ENCODE measurements at places on chromosomes 2 and 18.

DNA sequence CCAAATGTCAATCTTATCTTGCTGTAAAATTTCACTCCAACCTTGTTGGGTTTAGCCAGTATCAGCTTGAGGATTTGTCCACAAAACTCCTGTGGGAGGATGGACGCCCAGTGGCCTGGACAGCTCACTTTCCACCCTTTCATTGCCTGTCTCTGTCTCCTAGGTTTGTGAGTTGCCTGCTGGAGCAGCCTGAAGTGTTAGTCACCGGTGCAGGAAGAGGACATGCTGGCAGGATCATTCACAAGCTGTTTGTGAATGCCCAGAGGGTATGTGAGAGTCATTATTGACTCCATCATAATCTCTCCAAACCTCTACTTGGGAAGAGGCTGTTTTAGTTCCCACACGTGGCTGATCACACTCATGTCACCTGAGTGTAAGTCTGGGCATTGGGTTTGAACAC lies 112.3 kb downstream of the RAB3GAP1 start:
- no peak for DNase-seq

GRCh38 chr18:71798986-71799673 lies 745.0 kb downstream of the CBLN2 start:
- DNase-seq: no peak

DNA sequence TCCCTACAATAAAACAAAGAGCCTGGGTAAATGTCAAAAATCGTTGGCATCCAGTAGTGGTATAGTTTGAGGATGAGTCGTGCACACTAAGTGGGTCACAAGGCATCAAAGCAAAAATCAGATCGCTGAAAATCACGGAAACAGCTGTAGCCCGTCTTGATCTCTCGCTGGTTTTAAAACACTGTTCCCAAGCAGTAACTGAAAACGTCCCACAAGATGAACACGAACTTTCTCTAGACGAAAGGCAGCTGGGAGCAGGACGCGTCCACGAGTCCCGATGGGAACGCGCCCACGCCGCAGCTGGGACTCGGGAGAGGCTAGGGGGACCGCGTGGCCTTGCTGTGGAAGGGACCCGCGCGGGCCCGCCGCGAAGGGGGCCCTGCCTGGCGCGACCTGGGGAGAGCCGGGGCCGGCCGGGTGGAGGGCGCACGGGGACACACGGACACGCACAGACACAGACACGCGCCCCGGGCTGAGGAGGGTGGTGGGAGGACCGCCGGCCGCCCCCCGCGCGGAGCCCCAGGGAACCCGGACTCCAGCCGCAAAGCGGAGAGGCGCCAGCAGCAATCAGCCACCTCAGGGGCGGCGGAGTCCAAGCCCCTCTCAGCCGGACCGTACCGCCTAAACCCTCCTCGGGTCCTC lies 651 bp downstream of the STK17B start:
- DNase-seq: peak; percentile 46

DNA sequence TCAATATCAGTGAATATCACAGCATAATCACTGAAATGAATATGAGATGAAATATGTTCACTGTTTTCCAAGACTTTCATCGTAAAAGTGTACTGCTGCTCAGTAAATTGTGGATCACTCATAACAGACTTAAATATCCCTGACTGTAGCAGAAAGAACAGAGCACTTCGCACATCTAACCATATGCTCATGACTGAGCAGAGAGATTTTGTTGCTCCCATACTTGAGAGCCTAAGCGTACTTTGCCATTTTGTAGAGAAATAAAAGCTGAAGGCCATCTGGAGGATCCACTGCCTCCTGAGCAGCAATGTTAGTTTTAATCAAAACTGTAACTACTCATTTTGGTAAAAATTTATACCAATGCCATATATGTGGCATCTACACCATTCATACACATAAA lies 243.5 kb downstream of the STK39 start:
- DNase-seq: no peak

DNA sequence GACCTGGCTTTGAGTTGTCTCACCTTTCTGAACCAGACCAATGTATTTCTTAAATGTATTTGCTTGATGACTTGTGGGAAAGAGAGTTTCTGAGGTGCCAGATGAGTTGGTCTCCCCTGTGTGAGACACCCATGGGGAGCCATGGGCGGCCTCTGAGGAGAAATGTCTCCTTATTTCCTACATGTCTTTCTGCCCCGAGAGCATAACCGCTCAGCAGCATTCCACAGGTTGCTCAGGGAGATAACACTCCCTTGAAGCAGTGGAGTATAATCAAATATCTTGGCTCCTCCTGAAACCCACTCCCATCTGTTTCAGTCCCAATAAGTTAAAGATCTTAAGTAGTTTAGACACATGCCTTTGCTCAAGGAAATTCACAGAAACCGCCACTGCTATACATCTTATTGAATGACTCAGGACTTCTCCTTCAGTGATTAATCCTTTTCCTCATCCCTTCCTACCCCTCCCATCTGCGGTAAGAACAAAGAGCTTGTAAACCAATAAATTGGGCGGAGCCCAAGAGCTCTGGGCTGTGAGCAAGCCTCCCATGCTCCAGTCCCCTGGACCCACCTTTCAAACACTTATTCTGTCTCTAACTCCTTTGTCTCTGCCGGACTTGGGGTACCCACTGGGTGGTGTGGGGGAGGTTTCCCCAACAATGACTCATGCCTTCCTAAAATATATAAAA lies 285.5 kb upstream of the LRRTM4 start:
- no peak for DNase-seq

- no peak for DNase-seq
Observed at GRCh38 chr18:13429016-13429415, 210.5 kb downstream of the LDLRAD4 start.

GRCh38 chr2:223459328-223459939 lies 142.7 kb downstream of the SCG2 start:
- no peak for DNase-seq

DNA sequence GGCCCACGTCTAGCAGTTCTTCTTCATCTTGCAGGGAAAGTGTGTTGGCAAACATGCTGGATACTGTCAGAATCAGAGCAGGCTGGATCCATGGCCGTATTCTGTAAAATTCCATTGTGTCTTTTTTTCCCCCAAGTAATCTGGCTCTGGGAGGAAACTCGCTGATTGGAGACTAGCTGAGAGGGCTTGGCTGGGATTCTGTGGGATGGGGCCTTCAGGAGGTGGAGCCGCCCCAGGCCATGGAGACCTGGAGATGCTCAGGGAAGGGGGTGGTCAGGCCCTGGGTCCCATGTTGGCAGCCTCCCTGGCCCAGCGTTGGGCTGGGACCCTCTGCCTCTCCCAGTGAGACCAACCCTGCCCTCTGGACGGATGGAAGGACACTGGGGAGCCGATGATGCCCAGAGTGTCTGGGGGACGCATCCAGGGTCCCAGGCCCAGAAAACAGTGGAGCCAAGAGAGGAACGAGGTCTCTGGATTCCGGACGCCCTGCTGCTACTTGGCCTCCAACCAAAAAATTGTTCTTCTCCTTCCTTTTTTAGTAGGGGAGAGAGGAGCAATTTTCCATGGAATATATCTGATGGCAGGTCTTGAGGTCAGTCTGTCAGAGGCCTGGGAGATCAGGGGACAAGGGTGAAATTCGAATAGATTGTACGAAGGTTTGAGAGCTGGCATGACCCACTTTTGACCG lies 114.5 kb downstream of the AGAP1 start:
- no peak for DNase-seq

DNA sequence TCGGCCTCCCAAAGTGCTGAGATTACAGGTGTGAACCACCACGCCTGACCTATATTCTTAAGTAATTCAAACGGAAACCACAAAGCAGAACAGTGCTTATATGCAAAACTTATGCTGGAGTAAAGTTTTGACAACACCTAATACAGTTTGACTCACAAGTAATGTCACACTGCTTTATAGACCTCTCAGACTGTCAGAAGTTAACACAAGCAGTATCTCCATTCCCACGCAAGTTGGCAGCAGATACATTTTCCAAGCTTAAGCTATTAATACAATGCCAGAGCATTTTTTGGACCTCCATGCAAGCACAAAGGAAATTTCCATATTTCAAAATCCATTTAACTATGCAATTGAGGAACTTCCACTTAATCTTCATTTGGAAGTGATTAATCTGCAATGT lies 21.0 kb upstream of the SANBR start:
- DNase-seq: no peak

GRCh38 chr18:75582406-75582821 lies 154.9 kb upstream of the SMIM21 start:
- DNase-seq: no peak

- DNase-seq: no peak
Observed at GRCh38 chr2:220521551-220521950, 894.1 kb downstream of the SLC4A3 start.

- DNase-seq: peak; percentile 31
Observed at GRCh38 chr18:12658426-12659138, 675 bp upstream of the SPIRE1 start.

- DNase-seq: no peak
Observed at GRCh38 chr2:30978044-30978443, 160.2 kb downstream of the GALNT14 start.

DNA sequence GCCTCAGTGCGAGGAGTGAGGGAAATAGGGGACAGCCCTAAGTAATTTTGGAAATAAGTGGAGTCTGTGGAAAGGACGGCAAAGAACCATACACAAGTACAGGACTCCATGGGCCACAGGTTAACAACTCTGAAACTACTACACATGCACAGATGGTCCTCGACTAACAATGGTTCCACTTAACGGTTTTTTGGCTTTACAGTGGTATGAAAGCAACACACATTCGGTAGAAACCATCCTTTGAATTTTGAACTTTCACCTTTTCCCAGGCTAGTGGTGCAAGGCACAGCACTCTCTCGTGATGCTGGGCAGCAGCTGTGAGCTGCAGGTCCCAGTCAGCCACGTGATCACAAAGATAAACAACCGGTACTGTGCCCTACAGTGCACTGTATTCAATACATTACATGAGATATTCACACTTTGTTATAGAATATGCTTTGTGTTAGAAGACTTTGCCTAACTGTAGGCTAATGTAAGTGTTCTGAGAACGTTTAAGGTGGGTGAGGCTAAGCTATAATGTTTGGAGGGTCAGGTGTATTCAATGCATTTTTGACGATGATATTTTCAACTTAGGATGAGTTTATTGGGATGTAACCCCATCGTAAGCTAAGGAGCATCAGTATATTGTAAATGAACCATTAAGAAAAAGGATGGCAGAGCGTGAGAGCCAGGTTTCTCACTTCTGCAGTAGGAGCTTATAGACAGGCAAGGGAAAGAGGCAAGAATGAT lies 44.6 kb downstream of the TBC1D8 start:
- no peak for DNase-seq

- no peak for DNase-seq
Observed at GRCh38 chr18:13868501-13869271, 44.7 kb downstream of the MC5R start.

Measured in activated CD8-positive, alpha-beta memory T cell treated with anti-CD3 and anti-CD28 coated beads, Interleukin-2, amount 50 U/mL, for 4 hours (primary cell).